T-helper 22 cell (primary cell): ENCODE measurements at places on chromosomes 7 and 10.

- DNase-seq: no peak
These were observed 239.0 kb upstream of the PHYHIPL start for GRCh38 chr10:58937423-58937822.

DNA sequence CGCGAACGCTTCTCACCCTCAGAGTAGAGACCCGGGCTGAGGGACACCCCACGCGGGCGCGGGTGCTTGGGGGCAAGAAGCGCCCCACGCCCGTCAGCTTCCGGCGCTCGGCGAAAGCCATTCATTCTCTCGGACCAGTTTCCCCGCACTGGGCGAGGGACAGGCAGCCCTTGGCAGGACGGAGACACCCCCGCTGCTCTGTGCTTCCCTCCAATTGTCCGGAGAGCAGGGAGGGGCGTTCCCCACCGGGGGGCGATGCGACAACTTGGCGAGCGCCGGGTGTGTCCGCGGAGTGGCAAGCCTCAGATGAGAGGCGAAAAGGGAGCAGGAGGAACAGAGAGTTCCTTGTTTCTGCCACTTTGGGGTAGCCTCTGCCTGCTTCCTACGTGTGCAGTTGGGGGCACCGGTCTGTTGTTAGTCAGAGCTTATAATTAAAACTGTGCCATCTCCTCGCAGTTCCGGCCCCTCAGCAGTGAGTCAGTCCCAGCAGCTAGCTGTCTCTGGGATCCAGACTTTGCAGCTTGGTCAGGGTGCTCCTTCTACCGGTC is 1.7 kb downstream of the GPR158 start:
- DNase-seq: no peak

- no peak for DNase-seq
These were observed 170.9 kb upstream of the AOAH start for GRCh38 chr7:36895192-36895591.

DNA sequence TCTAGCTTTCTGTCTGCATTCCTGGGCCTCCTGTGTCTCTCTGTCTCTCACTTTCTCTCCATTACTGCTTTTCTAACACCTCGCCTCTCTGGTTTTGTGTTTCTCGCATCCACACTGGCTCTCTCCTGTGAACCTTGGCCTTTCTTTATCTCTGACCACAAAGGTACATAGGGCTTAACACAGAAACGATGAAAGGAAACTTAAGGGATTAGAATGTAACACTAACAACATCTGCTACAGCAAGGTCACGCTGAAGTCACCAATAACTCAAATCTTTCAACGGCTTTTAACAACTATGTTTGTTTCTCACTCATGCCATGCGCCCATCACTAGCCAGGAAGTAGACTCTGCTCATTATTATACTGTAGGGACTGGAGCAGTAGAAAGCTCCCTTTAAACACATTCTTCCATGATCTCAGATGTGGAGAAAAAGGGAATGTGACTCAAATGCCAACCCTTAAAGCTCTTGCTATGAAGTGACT is 9.3 kb upstream of the OR6V1 start:
- DNase-seq: no peak

GRCh38 chr10:43308515-43308914 is 41.6 kb upstream of the RASGEF1A start:
- no peak for DNase-seq

DNA sequence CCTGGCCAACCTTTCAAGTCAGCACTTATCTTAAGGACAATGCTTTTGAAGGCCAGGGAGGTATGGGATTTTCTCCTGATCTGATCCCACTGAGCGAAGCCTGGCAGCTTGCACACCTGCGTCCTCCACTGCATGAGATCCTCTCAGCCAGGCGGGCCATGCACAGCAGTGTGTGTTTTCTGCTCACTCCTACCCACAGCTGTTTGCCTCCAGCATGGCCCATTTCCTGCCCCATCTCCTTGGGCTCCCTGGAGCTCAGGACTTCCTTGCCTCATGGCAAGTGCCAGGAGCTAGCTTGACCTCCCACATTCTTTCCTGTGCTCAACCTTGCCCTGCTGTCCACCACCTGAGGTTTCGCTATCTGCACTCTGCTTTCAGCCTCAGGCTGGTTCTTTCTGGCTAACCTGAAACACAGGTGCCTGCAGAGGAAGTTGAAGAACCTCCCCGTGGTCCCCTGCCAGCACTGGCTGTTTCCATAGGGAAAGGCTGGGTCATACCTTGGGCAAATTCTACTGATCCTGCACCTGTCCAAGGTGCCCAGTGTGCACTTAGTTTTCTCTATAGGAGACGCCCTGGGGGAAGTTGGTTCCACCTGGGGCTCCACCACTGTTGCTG is 43.9 kb upstream of the EEPD1 start:
- DNase-seq: no peak

DNA sequence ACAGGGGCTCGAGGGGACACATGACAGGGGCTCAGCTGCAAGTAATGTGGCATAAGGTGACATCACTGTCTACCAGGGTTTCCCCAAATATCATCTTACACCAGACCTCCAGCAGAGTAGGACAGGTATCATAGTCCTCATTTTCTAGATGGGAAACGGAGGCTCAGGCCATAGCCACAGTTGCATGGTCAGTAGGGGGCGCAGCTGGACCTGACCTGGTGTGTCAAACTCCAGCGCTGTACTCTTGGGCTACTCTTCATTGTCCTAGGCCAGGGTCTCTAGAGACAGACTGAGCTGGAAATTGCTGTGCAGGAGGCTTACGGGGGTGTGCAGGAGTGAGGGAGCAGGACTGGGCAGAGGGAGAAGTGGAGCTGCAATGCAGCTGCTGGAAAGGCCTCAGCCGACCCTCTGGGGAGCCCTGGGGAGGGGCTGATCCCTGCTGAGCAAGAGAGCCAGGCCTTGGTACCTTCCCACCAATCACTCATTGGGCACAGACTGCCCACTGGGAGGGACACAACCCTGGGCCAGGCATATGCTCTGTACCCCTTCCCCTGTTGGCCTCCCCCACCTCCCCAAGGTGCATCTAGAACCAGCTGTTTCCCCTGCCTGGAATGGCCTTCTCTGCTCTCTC is 89.9 kb downstream of the CDH23 start:
- DNase-seq: no peak

GRCh38 chr7:149369497-149369896 is 91.4 kb downstream of the ZNF777 start:
- DNase-seq: no peak

- no peak for DNase-seq
These were observed 98.1 kb downstream of the DPY19L1 start for GRCh38 chr7:34939175-34939574.
